ENCODE measurements at places on chromosomes 13 and 19.

DNA sequence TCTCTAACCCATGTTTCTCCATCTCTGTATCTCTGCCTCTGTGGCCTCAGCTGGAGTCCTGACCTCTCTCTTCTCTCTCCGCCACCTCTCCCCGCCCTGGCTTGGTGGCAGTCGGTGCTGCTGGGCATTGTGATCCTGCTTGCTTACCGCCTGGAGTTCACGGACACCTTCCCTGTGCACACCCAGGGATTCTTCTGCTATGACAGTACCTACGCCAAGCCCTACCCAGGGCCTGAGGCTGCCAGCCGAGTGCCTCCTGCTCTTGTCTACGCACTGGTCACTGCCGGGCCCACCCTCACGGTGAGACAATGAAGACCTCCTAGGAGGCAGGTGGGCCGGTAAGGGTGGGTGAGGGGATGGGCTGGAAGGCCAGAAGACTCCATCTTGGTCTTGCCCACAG is 4.2 kb downstream of the PLPPR2 start:
- DNase-seq, result no peak

GRCh38 chr19:16146112-16146511 is 2.6 kb downstream of the HSH2D start:
- no peak for DNase-seq

GRCh38 chr19:54606891-54607784 is 13.7 kb downstream of the LILRA1 start:
- no peak for DNase-seq

GRCh38 chr19:6384381-6384780 is 8.6 kb downstream of the GTF2F1 start:
- no peak for DNase-seq

DNA sequence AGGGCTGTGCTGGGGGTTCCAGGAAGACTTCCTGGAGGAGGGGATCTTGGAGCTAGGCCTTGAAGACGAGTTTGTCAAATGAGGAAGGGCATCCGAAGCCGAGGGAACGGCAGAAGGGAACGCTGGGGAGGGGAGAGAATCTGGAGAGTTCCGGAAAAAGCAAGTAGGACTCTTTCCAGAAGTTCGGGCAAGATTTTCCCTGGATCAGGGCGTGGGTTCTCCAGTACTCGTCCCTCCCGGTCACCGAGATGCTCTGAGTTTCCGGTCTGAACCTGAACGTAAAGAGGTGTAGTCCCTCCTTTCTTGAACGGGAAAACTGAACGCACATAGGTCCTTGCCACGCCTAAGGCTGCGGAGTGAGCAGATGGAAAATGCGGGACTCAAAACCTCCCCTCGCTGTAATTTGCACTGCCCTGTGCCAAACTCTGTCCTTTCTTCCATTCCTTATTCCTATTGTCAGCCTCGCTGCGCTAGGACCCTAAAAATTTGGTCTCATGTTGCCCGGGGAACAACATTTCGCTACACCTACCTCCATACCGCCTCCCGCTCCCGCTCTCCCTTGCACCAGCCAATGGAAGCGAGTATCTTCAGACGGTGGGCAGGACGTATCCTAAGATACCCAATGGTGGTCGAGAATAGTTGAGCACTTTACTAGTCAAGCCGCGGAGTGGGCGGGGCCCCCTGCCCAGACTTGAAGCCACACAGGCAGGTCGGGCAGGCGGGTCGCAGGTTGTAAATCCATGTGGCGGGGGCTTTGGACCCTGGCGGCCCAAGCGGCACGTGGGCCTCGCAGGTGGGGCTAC is at the start of gene GTPBP3:
TSS of gene GTPBP3 (plus strand) at position 682 of the 803 bp plus-strand sequence. CDS start at position 741, 59 bp downstream.
- DNase-seq, result peak; percentile 96

DNA sequence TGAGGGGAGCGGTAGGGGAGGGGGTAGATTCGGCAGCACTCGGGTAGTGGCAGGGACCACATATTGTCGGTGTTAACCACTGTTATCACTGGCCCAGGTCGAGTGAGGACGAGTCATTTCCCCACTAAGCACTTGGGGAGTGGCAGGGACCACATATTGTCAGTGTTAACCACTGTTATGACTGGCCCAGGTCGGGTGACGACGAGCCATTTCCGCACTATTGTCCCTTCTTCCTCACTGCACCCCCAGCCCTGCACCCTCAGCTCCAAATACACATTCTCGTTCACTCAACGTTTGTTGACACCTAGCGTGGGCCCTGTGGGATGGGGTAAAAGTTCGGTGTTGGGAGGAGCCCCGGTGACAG is 467 bp upstream of the CLN5 start:
- no peak for DNase-seq

GRCh38 chr19:15769586-15769985 is 17.9 kb upstream of the OR10H5 start:
- no peak for DNase-seq

GRCh38 chr19:18677156-18677555 is 6.3 kb upstream of the CRTC1 start:
- DNase-seq, result no peak
